Breast epithelium (tissue), 4 donors: ENCODE measurements at places on chromosomes 5 and 9.

DNA sequence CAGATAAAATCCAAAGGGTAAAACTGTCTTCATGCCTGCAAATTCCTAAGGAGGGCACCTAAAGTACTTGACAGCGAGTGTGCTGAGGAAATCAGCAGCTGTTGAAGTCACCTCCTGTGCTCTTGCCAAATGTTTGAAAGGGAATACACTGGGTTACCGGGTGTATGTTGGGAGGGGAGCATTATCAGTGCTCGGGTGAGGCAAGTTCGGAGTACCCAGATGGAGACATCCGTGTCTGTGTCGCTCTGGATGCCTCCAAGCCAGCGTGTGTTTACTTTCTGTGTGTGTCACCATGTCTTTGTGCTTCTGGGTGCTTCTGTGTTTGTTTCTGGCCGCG is 727 bp upstream of the ADRB2 start:
- no peaks in the 10 kb centered on the region for H3K4me1 ChIP-seq
- peak overlapping the region; percentile 57 for H3K4me3 ChIP-seq
- peak overlapping the region; percentile 95 for H3K27ac ChIP-seq
- H3K36me3 ChIP-seq = no peaks in the 10 kb centered on the region
- peak; percentile 66 for DNase-seq
- no peaks in the 10 kb centered on the region for H3K27me3 ChIP-seq

- no peaks in the 10 kb centered on the region for H3K4me1 ChIP-seq
- H3K4me3 ChIP-seq = no peak overlapping the region
- H3K27me3 ChIP-seq = no peaks in the 10 kb centered on the region
- DNase-seq = no peak
- no peak overlapping the region for H3K27ac ChIP-seq
- H3K36me3 ChIP-seq = no peaks in the 10 kb centered on the region
Observed at GRCh38 chr9:97786341-97786740, 66.7 kb upstream of the FOXE1 start.

GRCh38 chr5:142319105-142319504 is 5.7 kb downstream of the SPRY4 start:
- H3K27me3 ChIP-seq = no peaks in the 10 kb centered on the region
- peak overlapping the region; percentile 69 for H3K27ac ChIP-seq
- no peak for DNase-seq
- peaks cover 17% of the 10 kb centered on the region for H3K4me1 ChIP-seq
- no peaks in the 10 kb centered on the region for H3K36me3 ChIP-seq
- peak overlapping the region; percentile 7 for H3K4me3 ChIP-seq

DNA sequence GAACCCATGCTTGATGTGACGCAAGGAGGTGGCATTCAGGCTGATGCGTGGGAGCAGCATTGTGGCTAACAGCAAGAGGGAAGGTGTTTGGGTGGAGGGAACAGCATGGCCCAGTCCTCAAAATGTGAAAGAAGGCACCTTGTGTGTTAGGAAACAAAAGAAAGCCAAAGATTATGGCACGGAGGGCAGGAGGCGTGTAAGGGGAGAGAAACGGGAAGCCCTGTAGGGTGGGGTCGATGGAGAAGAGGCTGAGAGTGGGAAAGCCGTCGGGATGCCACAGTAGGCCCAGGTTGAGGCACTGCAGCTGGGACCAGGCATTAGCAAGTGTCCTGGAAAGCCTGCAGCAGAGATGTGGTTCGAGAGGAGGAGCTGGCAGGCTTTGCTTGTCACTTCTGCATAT is 241.1 kb downstream of the GADD45G start:
- H3K27me3 ChIP-seq = no peaks in the 10 kb centered on the region
- no peak for DNase-seq
- H3K4me1 ChIP-seq = no peaks in the 10 kb centered on the region
